ENCODE measurements at places on chromosomes 1 and 21. TPM values are rescaled to one million over a fixed set of nuclear protein-coding genes. Genes with fewer than 3 reads are reported as not detected.

Gene HFM1
- 0.34 TPM for total RNA-seq

Gene USF1
- 38.2 TPM for total RNA-seq

Gene PATJ
- total RNA-seq: 2.7 TPM

Gene SIPA1L2
- total RNA-seq: 2.5 TPM

Gene C1QB
- not detected for total RNA-seq

Measured in bronchus fibroblast of lung (primary cell).